ENCODE measurements at places on chromosomes 13 and 19.

DNA sequence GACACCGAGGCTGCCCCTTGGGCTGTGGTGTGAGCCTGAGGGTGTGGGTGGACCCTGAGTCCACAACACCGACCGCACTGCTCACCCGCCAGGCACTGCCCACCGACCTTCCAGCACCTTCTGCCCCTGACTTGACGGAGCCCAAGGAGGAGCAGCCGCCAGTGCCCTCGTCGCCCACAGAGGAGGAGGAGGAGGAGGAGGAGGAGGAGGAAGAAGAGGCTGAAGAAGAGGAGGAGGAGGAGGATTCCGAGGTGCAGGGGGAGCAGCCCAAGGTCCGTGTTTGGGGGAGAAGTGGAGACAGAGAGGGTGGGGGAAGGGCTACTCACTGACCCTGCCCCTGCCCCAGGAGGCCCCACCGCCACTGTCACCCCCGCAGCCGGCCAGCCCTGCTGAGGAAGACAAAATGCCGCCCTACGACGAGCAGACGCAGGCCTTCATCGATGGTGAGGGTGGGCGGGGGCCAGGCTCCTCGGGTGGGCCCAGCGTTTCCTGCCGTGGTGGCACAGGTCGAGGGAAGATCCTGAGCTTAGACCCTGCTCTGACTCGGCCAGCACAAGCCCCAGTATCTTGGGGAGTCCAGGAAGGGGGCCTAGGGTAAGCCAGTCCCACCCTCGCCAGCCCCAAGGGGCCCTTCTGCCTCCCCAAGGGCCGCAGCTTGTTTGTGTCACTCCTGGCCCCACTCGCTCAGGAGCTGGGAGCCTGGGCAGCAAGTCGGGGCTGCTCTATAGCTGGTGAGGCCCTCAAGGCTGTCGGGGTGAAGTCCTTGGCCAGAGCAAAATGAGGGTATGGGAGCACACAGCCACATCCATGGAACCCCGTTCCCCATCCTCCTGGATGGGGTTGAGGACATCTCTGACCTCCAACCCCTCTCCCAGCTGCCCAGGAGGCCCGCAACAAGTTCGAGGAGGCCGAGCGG lies 12.2 kb downstream of the PRKCSH start:
- no peak for DNase-seq

GRCh38 chr13:48782429-48782840 lies 128.7 kb downstream of the CYSLTR2 start:
- no peak for DNase-seq

DNA sequence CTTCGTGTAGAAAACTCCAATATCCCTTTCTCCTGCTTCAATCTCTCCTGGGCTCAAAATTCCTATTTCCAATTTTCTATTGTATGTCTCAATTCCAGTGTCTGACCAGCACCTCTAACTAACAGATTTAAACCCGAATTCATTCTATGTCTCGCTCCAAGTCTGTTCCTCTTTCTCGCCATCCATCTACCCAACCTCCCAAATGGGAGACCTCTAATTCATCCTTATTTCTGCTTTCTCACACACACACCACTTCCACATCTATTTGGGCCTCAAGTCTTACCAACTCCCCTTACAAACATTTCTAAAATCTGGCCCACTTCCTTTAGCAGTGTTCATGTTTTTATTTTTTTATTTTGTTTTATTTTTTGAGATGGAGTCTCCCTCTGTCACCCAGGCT lies 53.3 kb downstream of the MBD3L2B start:
- DNase-seq, result no peak

DNA sequence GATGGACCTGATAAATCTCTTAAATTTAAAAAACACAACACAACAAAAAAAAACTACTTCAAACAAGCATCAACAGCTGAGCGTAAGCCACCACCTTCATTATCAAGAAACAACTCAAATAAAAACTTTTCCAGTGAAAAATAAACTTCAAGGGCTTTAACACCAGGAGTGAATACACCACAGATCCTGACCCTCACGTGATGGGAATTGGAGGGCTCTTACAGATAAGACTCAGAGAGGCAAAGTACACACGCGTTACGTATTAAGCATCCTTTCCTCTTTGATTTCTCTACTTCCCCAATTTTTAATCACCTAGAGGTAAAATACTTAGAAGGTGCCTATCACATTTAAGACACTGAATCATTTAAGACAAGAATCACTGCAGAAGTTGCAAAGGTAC lies 573 bp upstream of the STARD13 start:
- no peak for DNase-seq

DNA sequence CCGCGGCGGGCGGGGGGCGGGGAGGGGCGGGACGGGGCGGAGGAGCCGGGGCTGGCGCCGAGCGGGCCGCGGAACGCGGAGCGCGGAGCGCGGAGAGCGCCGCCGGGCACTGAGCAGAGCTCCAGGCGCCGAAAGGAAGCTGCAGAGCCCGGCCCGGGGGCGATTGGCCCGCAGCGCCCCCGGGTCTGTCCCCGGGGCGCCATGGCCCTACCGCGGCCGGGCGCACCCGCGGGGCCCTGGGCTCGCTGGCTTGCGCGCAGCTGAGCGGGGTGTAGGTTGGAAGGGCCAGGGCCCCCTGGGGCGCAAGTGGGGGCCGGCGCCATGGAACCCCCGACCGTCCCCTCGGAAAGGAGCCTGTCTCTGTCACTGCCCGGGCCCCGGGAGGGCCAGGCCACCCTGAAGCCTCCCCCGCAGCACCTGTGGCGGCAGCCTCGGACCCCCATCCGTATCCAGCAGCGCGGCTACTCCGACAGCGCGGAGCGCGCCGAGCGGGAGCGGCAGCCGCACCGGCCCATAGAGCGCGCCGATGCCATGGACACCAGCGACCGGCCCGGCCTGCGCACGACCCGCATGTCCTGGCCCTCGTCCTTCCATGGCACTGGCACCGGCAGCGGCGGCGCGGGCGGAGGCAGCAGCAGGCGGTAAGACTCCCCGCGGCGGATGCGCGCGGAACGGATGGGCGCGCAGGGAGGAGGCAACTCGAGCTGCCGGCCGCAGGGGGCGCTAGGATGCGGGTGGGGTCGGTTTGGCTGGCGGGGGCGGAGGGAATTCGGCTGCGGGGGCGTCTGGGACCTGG lies at the start of gene PDE4A:
Gene PDE4A, plus strand, starts transcription at position 95 of the 796 bp plus-strand sequence. Its CDS starts 227 bp downstream, at position 322.
- no peak for DNase-seq

DNA sequence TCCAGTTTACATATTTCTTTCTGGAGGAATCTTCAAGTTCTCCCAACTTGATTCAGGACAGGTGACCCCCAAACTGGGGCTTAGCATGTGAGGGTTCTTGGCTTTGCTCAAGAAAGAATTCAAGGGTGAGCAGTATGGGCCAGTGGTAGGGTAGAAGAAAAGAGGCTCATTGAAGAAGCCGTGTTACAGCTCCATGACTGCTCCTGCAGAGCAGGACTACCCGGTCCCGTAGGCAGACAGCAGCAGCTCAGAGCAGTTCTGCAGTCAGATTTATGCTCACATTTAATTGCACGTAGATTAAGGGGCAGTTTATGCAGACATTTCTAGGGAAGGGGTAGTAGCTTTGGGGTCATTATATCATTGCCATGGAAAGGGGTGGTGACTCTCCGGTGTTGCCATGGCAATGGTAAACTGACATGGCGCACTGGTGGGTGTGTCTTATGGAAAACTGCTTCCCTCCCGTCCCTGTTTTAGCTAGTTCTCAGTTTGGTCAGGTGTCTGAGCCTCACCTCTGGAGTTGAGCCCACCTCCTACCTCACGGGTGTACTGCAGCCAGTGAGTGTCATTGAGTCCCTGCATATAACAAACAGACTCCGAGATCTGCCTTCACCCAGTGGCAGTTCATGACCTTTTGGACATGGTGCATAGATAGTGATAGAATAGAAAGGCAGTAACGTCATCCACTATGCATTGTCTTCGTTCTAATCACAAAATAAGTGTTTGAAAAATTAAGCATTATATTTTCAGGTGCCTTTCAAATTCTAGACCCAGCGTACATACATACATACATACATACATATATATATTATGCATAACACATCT lies 16.0 kb upstream of the ZNF792 start:
- no peak for DNase-seq

DNA sequence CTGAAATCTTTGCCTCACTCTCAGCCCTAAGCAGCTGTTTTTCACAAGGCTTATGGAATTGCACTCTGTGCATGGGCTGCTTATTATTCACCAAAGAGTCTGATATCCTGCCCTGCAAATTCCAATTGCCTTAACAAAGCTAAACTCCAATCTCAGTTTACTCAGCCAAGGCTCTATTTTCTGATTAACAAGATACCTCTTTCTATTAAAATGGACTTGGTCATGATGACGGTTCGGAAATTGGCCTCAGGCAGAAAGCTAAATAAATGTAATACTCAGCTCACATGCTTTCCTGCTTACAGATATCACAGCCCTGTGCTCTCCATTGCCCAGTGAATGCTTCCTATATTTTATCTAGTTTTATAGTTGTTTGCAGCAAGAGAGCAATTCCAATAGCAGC lies 1270.8 kb downstream of the PCDH9 start:
- DNase-seq, result no peak

GRCh38 chr19:15243236-15243957 lies 11.1 kb upstream of the EPHX3 start:
- DNase-seq, result no peak

DNA sequence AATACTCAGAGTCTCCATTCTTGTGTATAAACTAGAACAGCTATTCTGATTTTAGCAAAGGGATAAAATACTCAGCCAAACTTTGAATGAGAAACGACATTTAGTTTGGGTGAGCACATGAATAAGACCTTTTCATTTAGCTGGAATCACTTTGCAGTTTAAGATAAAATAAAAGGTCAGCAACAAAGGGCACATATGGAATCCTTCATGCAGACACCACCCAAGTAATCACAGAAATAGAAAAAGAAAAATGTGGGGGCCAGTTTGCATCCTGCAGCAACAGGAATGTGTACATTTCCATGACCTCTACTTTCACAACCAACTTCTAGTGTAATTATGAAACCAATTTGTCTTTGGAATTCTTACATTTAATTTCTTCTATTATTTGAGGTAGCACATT lies 1637.4 kb downstream of the PCDH9 start:
- DNase-seq, result no peak

GRCh38 chr13:75771818-75772217 lies 135.7 kb downstream of the LMO7 start:
- no peak for DNase-seq

DNA sequence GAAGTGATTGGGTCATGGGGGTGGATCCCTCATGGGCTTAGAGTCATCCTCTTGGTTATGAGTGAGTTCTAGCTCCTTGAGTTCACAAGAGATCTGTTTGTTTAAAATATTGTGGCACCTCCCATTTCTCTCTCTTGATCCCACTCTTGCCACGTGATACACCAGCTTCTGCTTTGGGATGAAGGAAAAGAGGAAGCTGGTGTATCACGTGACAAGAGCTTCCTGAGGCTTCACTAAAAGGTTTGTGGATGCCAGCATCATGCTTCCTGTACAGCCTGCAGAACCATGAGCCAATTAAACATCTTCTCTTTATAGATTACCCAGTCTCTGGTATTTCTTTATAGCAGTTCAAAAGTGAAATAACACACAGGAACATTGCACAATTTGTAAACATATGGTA lies 352.5 kb upstream of the ATXN8OS start:
- no peak for DNase-seq

DNA sequence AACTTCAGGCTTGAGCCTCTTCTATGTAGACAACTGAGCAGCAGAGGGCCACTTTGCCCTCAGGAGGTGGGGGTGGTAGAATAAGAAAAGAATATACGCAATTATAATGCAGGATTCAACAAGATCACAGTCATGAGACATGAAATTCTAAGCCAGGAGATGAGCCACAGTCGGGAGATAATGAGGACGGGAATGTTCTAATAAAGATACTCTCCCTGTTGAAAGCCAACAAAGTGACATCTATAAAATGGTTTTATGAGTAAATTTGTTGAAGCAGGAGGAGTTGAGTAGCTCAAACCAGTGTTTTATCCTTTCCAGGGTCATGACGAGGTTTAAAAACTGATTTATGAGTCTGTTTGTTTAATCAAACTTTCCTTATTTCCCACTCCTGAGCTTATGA lies 152.0 kb upstream of the SERP2 start:
- DNase-seq, result no peak

- peak; percentile 63 for DNase-seq
Measured at GRCh38 chr19:45677351-45678230, 9.6 kb downstream of the GIPR start.

- DNase-seq, result no peak
Measured at GRCh38 chr19:19224150-19224851, 12.5 kb downstream of the NCAN start.

GRCh38 chr13:32246468-32246867 lies 68.7 kb downstream of the ZAR1L start:
- DNase-seq, result peak; percentile 33

DNA sequence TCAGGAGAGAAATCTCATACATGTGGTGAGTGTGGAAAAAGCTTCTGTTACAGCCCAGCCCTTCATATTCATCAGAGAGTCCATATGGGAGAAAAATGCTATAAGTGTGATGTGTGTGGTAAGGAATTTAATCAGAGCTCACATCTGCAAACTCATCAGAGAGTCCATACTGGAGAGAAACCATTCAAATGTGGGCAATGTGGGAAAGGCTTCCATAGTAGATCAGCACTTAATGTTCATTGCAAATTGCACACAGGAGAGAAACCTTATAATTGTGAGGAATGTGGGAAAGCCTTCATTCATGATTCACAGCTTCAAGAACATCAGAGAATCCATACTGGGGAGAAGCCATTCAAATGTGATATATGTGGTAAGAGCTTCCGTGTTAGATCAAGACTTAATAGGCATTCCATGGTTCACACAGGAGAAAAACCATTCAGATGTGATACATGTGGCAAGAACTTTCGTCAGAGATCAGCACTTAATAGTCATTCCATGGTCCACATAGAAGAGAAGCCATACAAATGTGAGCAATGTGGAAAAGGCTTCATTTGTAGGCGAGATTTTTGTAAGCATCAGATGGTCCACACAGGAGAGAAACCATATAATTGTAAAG lies 15.2 kb downstream of the ZNF221 start:
- no peak for DNase-seq

- DNase-seq, result no peak
Measured at GRCh38 chr13:96141032-96141431, 51.1 kb downstream of the HS6ST3 start.

GRCh38 chr19:41478171-41478570 lies 35.2 kb downstream of the ERICH4 start:
- DNase-seq, result no peak

DNA sequence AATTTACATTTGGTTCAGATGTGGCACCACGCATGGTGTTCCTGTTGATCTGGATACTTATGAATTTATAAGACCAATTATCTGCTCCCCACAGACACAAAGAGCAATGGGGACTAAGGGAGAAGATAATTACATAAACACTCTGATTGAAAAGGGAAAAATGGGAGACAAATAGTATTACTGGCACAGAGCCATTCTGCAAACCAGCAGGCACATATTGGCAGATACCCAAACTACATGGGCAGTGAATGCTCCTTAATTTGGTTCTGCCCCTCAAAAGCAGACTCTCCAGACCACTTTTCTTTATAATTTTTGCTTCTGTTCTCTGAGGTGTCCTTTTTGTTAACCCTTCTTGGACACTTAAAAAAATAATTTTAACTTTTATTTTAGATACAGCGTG lies 1674.2 kb downstream of the PCDH9 start:
- no peak for DNase-seq

- no peak for DNase-seq
Measured at GRCh38 chr19:44869733-44870470, 21.2 kb upstream of the TOMM40 start.

- no peak for DNase-seq
Measured at GRCh38 chr13:74173822-74174221, 39.6 kb upstream of the KLF12 start.

GRCh38 chr19:19591133-19591825 lies 27.2 kb downstream of the PBX4 start:
- DNase-seq, result no peak
